SJSA1 (cell line): ENCODE measurements at places on chromosomes 7 and 10.

- H3K4me3 ChIP-seq = no peak overlapping the region
- no peaks in the 10 kb centered on the region for H3K27me3 ChIP-seq
- H3K36me3 ChIP-seq = no peaks in the 10 kb centered on the region
- no peaks in the 10 kb centered on the region for H3K4me1 ChIP-seq
- no peak for DNase-seq
These were observed 213.7 kb upstream of the AOAH start for GRCh38 chr7:36937754-36938563.

DNA sequence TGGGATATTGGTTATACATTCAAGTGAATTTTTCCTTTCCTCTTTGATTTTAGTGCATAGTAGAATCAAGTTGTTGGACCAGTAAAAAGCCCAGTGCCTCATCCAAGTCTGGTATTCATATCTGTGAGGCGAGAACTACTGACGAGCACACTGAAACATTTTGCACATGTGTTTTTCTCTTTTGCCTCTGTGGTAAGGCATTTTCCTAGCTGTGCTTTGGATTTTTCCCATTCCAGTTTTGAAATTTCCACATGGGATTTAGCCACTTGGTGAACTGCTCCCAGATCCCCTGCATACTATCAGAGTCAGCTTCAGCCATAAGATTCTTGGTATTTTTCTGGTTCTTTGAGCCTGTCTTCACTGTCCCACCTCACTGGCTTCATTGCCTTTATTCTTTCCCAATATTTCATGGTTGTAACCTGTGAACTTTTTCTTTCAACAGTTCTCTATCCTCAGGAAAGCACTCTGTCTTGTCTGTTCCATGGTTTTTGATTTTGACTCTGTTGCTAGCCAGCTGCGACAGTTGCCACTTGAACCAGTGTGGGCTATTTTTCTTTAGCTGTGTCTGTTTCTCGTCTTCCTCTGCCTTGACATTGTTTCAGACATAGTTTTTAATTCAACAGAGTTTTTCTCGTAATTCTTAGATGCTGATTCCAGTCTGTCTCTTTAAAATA, 239.0 kb downstream of the REEP3 start:
- no peak overlapping the region for H3K27ac ChIP-seq
- DNase-seq = no peak
- no peaks in the 10 kb centered on the region for H3K4me1 ChIP-seq
- H3K36me3 ChIP-seq = no peaks in the 10 kb centered on the region

DNA sequence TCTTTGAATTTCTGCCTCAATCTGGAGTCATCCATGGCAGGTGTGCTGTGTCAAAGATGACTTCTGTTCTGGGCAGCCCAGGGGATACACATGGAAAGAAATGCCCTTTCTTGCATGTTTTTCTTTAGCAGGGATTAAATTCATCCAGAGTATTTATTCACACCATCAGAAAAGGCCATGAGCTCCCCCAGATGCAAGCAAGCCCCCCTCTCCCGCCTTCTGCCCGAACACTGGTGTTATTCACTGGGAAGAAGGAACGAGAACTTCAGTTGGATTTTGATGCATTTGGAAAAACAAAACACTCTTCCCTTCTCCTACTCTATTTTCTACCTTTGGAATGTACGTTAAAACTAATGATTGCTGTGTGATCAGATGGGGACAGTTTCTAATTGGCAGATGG, 1.4 kb downstream of the PLPP4 start:
- H3K36me3 ChIP-seq = no peaks in the 10 kb centered on the region
- H3K27ac ChIP-seq = no peak overlapping the region
- DNase-seq = no peak
- H3K4me1 ChIP-seq = peaks cover 56% of the 10 kb centered on the region
- H3K4me3 ChIP-seq = no peak overlapping the region

DNA sequence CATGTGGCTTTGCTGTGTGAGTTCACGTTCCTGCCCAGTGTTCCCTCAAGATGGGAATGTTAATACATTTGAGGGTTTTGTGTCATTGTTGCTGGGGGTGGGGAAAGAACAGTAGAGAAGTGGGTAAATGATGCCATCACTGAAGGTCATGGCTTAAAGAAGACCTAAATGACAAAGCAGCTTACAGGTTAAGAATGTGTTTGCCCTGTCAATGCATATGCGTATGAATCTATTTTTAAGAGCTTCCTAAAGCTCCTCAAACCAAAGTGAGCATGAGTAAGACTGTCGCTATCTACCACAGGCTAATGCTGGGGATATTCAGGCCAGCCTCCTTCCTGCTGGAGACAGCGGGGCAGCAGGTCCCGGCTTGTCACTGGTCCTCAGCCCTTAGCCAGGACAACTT, 162.9 kb downstream of the CREB5 start:
- no peaks in the 10 kb centered on the region for H3K36me3 ChIP-seq
- H3K4me1 ChIP-seq = no peaks in the 10 kb centered on the region; the same call in 1 of the 2 replicates
- no peak overlapping the region for H3K4me3 ChIP-seq
- DNase-seq = no peak

DNA sequence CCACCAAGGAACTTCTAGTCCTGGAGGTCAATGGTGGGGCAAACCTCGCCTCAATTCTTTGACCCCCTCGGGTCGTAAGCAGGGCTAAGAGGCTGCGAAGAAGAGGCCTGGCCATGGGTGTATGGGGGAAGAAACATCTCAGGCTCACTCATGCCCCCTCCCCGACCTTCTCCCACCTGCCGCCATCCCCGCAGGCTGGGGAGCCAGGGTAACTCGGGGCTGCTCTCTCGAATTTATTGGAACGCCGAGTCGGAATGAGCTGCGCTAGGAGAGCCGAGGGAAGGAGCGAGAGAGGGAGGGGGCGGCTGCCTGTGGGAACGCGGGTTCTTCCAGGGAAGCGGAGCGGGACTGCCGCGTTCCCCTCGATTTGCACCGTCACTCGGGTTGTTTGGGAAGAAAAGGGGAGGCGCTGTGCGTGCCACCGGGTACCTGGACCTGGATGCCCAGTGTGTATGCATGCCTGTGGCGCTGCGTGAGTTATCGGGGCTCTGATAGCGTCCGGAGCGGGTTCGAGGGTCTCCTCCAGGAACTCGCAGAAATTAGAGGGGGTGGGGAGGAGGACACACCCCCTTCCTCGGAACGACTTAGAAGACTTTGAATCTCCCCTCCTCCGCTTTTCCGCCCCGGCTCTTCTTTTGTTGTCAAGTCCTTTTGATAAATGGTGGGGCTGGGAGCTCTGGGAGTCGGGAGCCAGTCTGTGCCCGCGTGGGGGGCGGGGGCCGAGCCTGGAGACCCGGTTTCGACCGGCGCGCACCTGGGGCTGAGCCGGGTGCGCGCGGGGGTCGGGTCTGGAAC, 1.8 kb upstream of the ZNF503 start:
- H3K27ac ChIP-seq = no peak overlapping the region
- DNase-seq = no peak
- H3K4me1 ChIP-seq = peaks cover 27% of the 10 kb centered on the region
- H3K4me3 ChIP-seq = peak overlapping the region; percentile 79
- H3K36me3 ChIP-seq = peaks cover 17% of the 10 kb centered on the region
